CD4-positive, alpha-beta T cell treated with Interleukin-21 for 1 hour (primary cell): ENCODE measurements at places on chromosomes 2 and 18.

GRCh38 chr18:11320986-11321385, 171.6 kb upstream of the PIEZO2 start:
- DNase-seq: no peak

GRCh38 chr2:120017201-120017600, 4.3 kb downstream of the EPB41L5 start:
- no peak for DNase-seq

GRCh38 chr2:240466579-240467148, 31.2 kb downstream of the GPC1 start:
- DNase-seq: no peak

- DNase-seq: no peak
These were observed 374.2 kb downstream of the EN1 start for GRCh38 chr2:118473241-118473640.

GRCh38 chr2:120736624-120737339, 1.1 kb downstream of the GLI2 start:
- DNase-seq: no peak

DNA sequence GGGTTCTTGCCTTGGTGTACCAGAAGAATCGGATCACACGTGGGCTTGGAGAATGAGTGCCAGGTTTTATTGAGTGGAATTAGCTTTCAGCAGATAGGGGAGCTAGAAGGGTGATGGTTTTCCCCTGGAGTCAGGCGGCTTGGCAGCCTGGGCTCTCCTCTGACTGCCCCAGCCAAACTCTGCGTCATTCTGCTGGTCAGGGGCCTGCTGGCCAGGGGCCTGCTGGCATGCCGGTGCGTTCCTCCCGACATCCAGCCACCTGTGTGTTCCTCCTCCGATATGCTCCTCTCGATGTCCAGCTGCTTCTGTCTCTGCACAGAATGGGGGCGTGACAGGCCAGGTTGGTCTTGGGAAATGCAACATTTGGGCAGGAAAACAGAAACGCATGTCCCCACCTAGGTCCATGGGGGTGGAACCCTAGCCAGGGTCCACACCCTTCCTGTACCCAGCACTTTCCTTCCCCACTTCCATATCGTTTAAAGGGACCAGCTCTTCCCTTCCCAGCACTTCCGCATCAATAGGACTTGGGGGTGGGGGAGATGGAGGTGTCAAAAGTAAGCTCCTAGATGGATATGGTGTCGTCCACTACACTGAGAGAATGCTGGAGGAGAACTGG, 85.3 kb downstream of the VWA3B start:
- no peak for DNase-seq

- peak; percentile 27 for DNase-seq
These were observed 968 bp upstream of the ASTL start for GRCh38 chr2:96139181-96139758.

DNA sequence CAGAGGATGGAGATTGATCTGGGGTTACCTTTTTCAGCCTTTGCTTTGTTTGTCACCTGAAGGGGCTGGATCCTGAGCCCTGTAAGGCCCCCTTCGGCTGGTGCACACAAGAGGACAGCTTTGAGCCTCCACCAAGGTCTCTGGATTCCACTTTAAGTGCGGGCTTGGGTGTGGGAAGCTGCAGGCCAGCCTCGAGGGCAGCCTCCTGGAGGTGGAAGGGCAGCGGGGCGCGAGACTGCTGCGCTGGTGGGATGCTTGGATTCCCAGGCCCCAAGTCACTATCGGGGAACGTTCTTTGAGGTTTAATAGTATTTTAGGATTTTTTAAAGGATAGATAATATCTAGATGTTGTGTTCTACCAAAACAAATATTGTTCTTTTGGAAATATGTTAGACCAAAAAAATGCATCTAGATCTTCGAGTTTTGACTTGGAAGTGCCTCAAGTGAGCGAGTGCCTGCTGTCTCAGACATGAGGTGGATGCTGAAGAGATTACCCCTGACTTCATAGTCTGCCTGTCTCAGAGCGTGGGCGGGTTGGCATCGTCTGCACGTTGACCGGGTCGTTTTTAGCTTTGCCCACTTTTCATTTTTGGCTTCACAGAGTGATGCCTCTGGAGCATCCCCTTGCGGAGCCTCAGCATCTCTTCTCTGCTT, 113.8 kb downstream of the AGAP1 start:
- no peak for DNase-seq

DNA sequence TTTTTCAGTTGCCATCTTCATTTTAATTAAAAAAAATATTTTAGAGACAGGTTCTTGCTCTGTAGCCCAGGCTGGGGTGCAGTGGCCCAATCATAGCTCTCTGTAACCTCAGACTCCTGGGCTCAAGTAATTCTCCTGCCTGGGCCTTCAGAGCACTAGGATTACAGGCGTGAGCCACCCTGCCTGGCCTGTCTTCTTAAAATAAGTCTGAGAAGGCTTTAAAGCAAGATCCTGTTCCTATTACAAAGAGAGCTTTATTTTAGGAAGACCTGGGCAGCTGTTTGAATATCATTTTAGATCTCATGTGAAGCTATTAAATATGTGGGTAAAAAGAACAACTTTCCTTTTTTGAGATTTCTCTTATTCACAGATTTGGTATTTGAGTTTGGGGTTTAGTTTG, 1.5 kb downstream of the FAM228A start:
- DNase-seq: no peak

- DNase-seq: no peak
These were observed 333.1 kb downstream of the DYSF start for GRCh38 chr2:71786291-71787107.

GRCh38 chr2:13560322-13560721, 843.6 kb downstream of the TRIB2 start:
- no peak for DNase-seq

- DNase-seq: no peak
These were observed 128.3 kb upstream of the HS6ST1 start for GRCh38 chr2:128446874-128447537.

- DNase-seq: peak; percentile 86
These were observed 44.1 kb upstream of the TTC39C start for GRCh38 chr18:23970161-23971096.

GRCh38 chr2:12606472-12607000, 110.2 kb upstream of the TRIB2 start:
- peak; percentile 8 for DNase-seq

GRCh38 chr18:48133671-48134251, 203.3 kb upstream of the SMAD2 start:
- DNase-seq: no peak

GRCh38 chr2:179049546-179050311, at the start of gene CCDC141:
Gene CCDC141 (minus strand): TSS chr2:179050137. CDS start chr2:179049941, 196 bp downstream.
- DNase-seq: peak; percentile 23

DNA sequence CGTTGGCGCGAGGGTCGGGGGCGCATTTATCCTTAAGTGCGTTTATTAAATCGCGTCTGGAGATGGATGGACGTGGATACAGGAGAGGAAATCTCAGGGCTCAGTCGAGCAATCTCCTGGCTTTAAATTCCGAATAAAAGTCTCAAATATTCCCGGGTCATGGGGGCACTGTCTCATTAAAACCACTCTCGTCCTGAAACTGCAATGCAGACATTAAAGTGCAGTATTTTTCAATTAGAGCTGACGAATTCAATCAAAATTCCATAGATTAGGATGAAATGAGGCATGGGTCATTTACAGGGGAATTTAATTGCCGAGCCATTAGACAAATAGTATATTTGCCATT, 10.7 kb upstream of the GBX2 start:
- no peak for DNase-seq

DNA sequence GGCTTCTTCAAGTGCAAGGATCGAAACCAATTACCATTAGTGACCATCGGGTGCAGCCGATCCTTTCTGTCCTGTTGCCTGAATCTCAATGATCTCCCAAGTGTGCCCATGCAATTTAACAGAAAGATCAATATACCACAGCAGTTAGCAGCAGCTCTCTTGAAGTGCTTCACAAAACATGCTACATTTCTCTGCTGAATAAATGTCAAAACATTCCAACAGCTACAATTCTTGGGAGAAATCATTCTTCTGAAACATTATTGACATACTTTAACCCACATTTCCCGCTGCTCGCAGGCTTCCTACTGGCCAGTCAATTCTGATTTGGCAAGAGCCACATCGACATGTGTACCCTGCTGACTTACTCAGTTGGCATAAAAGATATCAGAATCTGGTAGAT, 907.7 kb downstream of the TMEM182 start:
- no peak for DNase-seq

DNA sequence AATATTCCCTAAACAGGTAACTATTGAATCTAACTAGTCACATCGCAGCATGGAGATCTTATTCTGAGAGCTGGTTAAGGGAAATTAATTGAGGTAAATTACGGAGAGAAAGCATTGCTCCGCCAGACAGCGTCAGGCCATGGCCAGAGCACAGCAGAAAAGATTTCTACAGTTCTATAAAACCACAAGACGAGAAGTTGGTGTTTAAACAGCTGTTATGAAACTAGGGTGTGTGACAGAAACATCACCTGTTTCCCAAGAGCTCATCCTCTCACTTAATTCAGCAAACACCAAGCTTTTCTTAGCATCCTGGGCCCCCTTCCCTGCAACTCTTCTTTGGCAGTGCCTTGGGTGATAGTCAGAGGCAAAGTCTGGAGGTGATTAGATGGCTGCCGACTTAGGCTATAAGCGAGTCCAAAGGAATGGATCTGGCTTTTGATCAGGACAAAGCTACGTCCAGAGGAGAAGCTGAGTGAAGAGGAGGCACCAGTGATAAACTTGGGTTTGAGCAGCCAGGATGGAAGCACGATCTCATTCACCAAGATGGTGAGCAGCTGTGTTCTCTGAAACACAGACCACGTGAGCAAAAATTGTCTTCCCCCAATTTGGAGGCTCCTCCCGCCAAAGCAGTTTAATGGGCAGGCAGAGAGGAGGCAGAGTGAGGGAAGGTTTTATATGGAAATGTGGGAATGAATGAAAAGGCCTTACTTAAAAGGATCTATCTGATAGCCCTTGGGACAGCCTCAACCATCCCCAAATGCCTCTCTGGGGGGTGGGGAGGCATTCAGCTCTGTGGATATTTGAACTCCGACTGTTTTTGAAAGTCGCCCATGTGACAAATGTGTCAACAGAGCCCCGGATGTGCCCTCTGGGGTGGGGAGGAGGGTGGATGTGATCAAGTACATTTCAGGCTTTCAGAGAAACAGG, 57.8 kb downstream of the PKDCC start:
- DNase-seq: peak; percentile 91

- DNase-seq: no peak
These were observed 734.8 kb upstream of the NXPH2 start for GRCh38 chr2:139514951-139515350.

DNA sequence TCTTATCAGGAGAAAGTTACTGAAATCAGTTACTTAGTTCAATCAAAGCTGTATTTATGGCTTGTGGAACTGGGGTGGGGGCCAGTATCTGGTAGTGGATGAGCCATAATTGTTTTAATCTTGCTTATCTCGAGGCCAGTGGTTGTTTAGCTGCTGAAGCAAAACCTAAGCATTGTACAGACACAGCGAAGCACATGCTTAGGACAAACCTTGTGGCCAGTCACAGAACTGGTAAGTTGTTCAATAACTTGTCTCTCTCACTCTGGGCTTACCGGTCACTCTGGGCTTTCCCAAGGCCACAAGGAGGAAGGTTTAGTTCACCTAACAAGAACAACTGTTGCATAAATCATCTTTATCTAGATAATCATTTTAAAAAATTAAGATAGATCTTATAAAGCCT, 296.6 kb upstream of the NETO1 start:
- DNase-seq: no peak

- no peak for DNase-seq
These were observed 364.3 kb downstream of the RNF144A start for GRCh38 chr2:7281231-7282201.

- DNase-seq: no peak
These were observed 27.3 kb downstream of the TIMM21 start for GRCh38 chr18:74175658-74176057.

DNA sequence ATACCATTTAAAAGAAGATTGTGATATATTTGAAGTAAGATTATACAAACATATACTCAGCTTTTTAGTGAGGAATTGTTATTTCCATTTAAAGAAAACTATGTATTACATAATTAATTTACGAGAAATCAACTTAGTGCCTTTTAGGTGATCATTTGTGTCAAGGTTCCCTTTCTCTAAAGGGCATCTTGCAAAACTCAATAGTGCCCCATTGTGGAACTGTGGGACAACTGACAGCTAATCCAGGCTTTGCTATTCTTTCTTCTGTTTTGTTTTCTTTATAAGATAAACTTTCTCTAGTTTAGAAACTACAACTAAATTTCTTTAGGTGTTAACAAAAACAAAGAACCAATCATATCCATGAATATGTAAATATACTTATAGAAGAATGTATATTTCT, 24.3 kb upstream of the VIT start:
- DNase-seq: no peak

- no peak for DNase-seq
These were observed 296.9 kb upstream of the HS6ST1 start for GRCh38 chr2:128615571-128615970.

- peak; percentile 15 for DNase-seq
These were observed 75.8 kb downstream of the LONRF2 start for GRCh38 chr2:100246163-100247145.

DNA sequence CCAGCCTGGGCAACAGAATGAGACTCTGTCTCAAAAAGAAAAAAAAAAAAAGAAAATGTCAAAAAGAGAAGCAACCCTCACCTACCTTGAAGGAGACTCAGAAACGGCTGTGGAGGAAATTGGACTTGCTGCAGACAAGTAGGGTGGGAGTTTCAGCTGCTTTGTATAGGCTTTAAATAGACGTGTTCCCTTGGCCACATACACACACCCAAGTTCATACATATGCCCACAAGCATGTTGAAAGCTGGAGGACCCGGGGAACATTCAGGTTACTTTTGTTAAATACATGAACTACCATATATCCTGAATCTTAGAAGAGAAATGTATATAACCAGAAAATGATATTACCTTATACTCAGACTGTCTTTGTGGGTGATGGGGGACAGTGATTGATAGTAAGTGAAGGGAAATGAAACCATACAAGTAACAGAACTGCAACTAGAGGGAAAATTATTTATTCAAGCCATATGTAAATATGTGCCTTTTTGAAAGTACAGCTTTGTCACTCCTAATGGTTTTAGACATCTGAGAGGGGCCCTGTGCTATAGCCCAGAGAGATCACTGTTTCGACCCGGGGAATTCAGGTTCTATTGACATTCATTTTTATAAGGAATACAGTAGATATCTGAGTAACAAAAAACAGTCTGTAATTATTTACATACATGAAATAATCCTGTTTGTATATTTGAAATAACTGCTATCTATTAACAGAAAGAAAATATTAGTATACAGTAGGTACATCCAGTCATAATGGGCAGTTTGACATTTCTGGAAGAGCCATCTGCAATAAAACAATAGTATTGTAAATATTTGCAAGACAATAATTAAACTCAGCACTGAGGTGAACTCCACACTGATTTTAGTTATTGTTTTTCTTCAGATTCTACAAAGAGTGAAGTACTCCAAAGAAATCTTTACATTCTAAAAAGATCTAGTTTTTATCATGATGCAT, 48.0 kb upstream of the TGIF1 start:
- no peak for DNase-seq

- no peak for DNase-seq
These were observed 245.7 kb downstream of the DYM start for GRCh38 chr18:49214706-49215105.

- DNase-seq: no peak
These were observed 60.5 kb upstream of the ALKAL2 start for GRCh38 chr2:348361-348916.

GRCh38 chr2:182132605-182133004, 147.0 kb downstream of the PPP1R1C start:
- DNase-seq: no peak

GRCh38 chr2:59851836-59852475, 701.5 kb downstream of the BCL11A start:
- DNase-seq: no peak
